SW 1271 (cell line): ENCODE measurements at places on chromosomes 6 and 20.

DNA sequence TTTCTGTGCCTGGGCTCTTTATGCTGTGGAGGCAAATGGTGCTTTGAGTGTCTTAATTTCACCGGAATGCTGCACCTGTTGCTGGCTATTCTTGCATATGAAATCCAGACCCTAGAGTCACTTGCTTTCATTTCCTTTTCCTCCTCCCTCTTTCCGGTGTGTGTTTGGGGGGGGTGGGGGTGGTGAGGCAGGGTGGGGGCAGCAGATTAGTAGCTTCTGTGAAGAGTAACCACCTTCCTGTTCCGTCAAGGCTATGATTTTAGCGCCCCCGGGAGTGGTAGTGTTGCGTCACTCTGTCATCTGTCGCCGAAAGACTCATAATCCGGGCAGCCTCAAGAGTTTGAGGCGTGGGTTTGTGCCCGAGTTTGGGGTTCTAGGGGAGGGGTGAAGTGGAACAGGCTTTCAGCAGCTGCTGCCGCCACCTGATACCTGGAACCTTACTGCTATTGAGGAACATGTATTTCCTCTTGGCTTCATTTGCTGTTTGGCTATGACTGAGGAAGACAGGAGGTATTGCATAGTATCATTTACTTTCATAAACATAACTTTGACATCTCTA is 49.1 kb downstream of the UTRN start:
- DNase-seq, result no peak

GRCh38 chr6:118808793-118809638 is 84.9 kb upstream of the ASF1A start:
- DNase-seq, result no peak

DNA sequence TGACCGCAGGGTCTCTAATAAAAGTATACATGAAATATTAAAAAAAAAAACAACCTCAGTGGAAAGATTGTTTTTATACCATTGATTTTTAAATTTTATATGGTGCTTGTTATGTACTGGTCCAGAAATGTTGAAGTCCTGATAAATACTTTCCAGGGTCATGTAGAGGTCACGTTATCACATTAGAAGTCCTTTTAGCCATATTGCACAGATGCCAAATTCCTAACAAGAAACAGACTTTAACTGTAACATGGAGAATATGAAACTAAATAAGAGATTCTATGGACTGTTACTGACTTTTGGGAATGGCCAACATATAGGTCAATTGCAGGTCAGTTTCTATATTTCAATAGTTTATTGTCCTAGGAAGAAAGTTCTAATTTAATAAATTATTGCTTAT is 89.0 kb downstream of the ADGRB3 start:
- no peak for DNase-seq

DNA sequence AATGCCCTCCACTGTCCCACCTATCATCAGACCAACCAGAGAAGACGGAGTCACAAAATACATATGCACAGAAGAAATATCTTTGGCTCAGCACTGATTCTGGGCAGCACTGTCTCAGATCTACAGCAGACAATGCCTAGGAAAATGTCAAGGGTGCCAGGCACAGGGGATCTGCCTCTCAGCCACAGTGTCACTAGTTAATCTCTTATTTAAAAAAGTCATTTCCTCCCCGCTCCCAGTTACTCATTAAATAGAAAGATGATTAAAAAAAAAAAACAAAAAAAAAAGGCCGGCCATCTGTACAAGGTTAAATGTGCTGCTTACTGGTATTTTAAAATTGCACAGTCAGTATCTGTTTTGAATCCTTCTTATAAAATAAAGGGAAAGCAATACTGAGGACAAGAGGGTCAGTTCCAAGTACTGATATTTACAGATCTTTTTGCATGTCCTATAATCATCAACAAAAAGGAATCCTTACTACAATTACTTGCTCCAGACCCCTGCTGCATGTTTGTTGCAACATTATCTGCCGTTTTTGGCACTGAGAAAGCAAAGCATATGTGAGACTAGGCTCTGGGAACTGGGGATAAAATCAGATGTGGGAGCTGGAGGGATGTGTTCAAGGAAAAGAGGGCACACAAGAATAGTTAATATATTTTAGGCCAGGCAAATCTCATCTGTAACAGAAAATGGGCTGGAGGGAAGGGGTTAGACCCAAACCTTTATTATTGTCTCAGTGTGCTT is 299.3 kb downstream of the KIF16B start:
- no peak for DNase-seq

DNA sequence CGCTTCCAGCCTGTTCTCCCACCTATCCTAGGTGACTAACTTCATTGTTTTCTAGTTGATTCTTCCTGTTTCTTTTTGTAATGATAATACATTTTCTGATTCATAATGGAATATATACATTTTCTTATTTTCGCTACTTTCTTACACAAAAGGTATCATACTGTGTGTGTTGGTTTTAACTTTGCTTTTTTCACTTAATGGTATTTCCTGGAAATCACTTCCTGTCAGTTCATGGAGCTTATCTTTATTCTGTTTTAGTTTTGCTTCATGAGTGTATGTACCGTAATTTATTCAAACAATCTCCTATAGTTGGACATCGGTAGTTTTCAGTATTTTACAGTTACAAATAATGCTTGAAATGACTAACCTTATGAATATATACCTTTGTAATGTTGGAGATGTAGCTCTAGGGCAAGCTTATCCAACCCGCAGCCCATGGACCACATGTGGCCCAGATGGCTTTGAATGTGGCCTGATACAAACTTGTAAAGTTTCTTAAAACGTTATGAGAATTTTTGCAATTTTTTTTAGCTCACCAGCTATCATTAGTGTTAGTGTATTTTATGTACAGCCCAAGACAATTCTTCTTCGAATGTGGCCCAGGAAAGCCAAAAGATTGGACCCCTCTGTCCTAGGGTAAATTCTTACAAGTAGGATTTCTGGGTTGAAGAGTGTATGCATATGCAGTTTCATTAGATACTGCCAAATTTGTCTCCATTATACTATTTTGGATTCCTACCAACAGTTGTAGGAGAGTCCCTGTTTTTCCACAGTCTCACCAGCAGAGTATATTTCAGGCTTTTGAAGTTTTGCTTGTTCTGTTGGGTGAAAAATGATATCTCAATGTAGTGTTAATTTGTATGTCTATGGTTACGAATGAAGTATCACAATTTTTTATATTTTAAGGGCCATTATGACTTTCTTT is 16.7 kb downstream of the TRMT11 start:
- DNase-seq, result no peak

DNA sequence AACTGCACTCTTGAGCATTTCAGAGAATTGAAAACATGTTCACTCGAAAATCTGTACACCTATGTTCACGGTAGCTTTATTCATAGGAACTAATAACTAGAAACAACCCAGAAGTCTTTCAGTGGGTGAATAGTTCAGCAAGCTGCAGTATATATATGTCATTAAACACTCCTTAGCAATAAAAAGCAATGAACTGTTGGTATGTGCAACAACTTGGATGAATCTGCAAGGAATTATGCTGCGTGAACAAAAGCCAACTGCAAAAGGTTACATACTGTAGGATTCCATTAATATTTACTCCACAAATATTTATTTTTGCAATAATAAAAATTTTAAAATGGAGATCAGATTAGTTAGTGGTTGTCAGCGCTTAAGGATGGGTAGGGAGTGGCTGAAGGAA is 22.1 kb upstream of the FKBP1A start:
- no peak for DNase-seq

GRCh38 chr6:79250107-79250514 is 15.6 kb upstream of the HMGN3 start:
- DNase-seq, result no peak

DNA sequence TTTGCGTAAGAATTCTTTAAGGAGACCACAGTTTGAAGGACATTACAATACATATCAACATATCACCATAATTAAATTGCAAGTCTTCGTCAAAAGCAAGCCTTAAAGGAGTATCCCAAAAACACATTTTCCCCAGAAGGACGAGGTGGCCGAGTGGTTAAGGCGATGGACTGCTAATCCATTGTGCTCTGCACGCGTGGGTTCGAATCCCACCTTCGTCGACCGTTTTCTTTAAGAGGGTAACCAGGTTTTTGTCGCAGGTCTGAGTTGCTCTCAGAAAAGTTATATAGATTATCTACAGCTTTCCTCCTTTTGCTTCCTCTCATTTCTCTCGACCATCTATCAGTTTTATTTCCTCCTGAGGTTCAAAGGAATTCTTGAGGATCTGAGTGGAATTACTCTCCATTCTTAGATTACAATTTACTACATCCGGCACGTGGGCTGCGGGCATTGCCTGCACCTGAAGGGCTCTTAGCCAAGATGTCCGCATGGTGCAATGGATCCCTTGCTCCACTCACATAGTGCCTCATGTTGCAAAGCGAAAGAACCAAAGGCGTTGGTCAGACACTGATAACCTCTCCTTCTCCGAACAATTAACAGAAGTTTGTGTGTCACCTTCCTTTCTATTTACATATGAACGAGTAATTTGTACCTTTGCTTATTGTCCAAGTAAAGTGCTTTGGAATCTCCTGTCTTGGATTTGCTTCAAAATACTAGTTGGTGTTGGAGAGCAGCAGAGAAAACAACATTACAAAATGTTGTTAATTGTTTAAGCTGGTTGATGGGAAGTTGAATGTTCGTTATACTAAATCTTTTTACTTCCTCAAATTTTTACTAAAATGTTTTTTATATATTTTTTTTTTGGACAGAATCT is 14.0 kb downstream of the POM121L2 start:
- peak; percentile 15 for DNase-seq

GRCh38 chr6:144315226-144315980 is 30.3 kb downstream of the UTRN start:
- DNase-seq, result no peak

DNA sequence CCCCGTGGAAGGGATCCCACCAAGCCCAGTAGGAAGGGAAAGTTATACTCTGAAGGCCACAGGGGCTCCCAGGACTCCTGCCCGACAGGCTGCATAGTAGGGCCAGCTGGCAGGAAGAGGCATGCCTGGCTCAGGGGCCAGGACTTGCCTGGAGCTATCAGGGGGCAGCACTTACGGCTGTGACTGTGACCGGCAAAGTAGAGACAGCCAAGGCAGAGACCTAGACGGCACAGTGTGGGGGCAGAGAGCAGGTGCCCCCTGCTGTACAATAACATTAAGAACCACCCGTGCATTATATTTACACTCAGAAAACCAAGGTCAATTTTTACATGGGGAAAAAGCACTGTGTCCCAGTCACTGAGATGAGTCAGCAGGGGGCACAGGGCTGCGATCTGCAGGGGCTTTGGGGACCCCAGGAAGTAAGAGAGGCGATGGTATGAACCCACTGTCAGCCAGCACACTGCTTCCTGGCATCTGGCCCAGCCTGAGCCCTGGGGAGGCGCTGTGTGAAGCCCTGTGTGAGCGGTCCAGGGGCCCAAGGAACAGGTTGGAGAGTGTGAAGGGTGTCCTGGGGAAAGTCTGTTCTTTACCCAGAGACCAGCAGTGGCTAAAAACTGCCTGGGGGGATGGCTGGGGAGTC is 9.9 kb downstream of the CCDC167 start:
- no peak for DNase-seq

GRCh38 chr20:33947709-33948295 is 45.9 kb upstream of the RALY start:
- peak; percentile 81 for DNase-seq
